ENCODE measurements at places on chromosomes 3 and 15.

DNA sequence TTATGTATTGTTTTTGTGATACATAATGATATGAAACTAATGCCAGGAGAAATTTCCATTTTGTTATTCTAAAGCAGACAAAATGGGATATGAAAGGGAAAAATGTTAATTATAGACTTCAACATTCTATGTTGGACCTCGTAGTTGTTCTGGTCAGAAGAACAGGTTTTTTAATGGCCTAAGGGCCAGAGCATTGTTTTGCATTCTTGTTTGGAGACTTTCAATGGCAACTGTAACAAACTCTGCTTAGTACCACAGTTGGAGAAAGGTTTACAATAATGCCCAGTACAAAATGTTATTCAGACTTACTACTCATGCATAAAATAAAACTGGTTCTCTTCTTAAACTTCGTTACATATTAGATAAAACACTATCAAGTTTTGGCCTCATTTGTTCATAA, 12.2 kb downstream of the PPARG start:
- no peak for DNase-seq

DNA sequence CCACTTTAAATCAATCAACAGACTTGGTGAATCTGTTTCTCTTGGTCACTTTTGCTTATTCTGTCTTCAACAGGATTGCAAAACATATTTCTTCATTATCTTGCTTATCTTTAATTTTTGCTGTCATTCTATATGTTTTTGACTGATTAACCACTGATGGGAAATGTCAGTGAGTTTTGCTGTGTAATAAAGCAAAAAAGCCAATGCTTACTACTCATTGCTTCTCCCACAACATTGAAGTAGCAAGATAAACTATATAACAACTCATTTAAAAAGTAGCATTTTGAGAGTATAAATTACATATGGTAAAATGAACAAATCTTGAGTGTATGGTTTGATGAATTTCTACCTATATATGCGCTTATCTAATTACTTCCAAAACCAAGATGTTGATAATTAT, 892 bp downstream of the CD200R1L start:
- no peak for DNase-seq

DNA sequence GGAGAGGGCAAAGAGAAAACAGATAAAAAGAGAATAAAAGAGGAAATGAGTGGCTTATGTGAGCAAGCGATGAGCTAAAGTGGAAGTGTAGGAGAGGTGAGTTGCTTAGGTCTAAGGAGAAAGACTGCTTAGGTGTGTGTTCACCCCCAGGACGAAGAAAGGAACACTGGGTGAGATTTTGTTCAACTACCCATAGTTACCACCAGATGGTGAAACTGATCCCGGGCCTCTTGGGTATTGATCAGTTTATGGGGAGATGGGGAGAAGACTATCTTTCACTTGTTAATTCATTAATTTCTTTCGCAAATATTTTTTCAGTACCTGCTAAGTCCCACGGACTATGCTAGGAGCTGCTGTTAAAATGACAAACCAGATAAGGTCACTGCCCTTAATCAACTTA, 33.9 kb downstream of the GAP43 start:
- no peak for DNase-seq

DNA sequence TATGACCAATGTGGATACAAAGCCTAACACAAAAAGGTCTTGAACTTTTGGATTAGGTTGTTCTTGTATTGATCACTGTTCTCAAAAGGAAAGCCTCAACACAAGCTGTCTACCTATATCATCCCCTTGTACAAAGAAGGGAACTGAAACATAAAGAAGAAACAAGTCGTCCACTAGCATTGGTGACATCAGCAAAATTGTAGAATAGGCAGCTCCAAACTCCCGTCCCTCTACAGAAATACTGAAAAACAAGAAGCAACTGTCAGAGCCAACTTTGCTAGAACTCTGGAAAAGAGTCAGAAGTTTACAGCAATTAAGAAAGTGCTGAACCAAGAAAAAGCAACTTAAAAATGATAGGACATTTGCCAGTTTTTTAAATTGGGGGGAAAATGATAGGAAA, 7.5 kb upstream of the NR1I2 start:
- DNase-seq, result no peak

- no peak for DNase-seq
Measured at GRCh38 chr15:60191821-60192220, 187.7 kb downstream of the FOXB1 start.

DNA sequence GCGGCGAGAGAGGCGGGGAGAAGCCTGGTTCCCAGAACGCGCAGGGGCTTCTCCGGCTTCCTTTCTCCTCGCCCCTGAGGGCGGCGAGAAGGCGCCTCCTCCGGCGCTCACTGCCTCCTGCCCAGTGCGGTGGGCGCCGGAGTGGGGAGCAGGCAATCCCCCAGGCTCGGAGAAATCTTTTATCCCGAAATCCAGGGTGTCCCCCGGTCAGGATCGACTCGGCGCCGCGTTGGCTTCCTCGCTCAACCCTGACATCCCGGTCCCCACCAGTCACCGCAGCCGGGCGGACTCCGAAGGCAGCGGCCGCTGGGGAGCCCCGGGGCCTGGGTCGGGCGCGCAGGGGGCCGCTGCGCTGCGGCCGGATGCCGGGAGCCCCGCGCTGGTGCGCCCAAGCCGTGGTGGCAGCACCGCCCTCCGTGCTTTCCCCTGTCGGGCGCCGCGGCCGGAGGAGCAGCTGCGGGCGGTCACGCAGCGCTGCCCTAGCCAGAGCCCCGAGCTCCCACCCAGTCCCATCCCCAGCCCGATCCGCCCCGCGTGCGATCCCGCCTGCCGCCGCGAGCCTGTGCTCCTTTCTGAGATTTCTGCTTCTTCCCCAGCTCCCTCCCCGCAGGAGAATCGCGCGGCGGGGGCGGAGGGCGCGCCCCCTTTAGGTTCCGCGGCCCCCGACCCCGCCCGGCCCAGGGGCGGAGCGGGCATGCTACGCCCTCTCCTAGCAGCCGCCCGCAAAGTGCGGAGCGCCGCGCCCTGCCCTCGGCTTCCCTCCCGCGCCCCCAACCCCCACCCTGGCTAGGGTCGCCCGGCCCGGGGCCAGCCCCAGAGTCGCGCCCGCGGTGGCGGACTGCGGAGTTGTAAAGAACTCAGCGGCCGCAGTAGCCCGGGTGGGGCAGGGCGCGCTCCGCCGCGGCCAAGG, 683 bp upstream of the CACNA2D3 start:
- DNase-seq, result no peak

- DNase-seq, result no peak
Measured at GRCh38 chr3:124981472-124981871, 46.9 kb upstream of the MUC13 start.

- no peak for DNase-seq
Measured at GRCh38 chr3:50248387-50248786, 12.4 kb downstream of the GNAI2 start.

DNA sequence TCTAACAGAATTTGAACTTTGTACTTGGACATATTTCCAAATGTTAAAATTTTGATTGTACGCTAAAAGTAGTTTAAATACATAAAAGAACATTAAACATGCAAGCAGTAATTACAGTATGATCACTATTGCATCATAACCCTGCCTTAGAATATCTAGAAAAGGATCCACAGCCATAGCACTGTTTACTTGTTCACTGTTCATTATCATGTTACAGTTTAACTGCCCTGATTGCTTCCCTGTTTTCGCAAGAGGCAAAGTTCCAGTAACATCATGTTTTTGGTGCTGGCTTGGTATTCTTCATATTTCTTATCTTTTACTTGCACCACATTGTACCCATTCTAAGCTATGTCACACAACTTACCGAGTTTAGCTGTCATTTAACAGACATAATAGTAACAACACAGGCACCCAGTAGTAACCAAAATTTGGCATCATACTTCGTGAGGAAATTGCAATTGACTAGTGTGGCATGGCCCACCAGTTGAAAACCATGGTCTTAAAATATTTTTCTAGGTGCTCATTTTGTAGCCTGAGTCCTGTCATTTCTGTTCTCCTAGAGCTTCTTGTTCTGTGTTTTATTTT, 13.3 kb upstream of the TMEM87A start:
- DNase-seq, result no peak

- no peak for DNase-seq
Measured at GRCh38 chr3:2554656-2555055, 456.0 kb downstream of the CNTN4 start.

- DNase-seq, result no peak
Measured at GRCh38 chr15:25175033-25175788, 220.4 kb downstream of the SNRPN start.

GRCh38 chr3:14801668-14802380, 16.9 kb upstream of the FGD5 start:
- no peak for DNase-seq

DNA sequence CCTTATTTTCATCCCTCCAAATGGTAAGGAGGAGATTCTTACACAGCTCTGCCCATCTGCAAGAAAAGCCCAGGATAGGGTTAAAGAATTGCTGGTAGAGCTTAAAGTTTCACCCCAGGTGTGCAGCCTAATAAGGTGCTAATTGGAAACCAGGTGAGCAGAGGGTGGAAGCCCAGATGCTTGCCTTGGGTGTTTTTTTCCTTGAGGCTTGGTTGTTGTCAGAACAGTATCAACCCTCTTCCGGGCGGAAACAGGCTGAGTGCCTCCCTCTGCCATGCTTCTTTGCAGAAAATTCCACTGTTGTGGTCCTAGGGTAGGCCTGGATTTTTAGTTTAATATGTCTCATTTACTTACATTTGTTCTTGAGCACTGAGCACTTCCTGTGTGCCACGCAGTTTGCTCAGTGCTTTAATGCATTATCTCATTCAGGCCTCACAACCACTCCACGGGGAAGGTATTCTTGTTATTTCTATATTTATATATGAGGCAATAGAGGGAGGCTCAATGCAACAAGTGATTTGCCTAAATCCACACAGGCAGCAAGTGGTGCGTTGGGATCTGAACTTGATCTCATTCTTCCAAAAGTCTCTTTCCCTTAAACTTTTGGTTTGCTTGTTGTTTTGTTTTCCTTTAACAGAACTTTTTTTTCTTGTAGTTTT, 115.0 kb upstream of the LRIG1 start:
- DNase-seq, result no peak

DNA sequence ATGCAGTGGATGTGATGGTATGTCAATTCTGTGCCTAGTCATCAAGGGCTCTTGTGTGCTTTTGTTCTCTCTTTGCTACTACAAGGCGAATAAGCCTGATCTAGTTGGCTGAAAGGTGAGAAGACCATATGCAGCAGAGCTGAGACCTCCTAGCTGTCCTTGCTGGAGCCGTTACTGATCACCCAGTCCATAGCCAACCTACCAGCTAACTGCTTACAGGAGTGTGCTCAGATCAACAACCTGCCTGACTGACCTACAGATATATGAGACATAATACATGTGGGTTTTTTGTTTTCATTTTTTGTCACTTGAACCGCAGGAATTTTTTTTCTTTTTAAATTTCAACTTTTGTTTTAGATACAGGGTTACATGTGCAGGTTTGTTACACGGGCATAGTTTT, 22.8 kb downstream of the OXSM start:
- DNase-seq, result no peak

DNA sequence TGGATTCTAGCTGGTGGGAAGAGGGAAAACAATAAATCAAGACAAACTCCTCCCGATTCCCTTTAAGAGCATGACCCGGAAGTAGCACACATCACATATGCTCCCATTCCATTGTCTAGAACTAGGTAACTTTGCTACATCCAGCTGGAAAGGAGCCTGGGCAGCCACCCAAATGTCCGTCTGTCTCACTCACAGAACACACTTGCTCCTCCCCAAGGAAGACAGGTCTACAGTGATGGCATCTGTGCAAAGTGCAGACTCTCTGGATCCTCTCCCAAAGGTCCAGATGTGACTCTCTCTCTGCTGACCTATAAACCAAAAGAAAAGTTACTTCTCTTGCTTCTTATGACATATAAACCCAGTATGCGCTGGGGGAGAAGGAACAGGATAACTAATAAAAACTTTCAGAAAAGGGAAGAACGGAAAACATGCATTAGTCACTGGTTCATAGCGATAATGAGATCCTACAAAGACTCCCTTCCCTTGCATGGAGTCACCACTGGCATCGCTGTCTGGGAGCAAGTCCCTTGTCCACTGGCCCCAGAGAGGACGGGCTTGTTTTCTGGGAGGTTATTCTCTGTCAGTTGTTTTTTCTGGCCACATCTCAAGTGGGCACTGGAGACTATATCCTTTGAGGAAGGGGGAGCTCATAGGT, 29.8 kb upstream of the EPHB3 start:
- no peak for DNase-seq

- no peak for DNase-seq
Measured at GRCh38 chr15:42796955-42797782, 60.2 kb upstream of the CDAN1 start.

- DNase-seq, result no peak
Measured at GRCh38 chr3:46076606-46077005, 49.3 kb upstream of the XCR1 start.

GRCh38 chr3:13513913-13514517, 33.9 kb downstream of the HDAC11 start:
- DNase-seq, result no peak

DNA sequence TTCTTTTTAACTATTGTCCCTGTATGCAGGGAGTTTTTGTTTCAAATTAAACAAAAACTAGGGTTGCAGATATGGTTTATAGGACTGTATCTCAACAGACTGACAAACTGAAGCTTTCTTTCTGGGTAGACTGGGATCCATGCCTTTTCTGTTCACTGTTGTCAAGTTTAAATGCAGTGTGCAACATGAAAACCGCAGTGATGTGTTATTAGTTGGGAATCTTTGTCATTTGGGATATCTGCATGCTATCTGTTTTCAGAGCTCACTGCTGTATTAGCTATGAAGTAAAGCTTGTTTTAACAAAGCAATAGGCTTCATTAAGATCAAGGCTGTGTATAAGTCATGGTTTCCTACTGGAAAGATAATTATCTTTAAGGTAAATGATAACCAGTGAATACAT, 21.4 kb upstream of the MCF2L2 start:
- DNase-seq, result no peak

DNA sequence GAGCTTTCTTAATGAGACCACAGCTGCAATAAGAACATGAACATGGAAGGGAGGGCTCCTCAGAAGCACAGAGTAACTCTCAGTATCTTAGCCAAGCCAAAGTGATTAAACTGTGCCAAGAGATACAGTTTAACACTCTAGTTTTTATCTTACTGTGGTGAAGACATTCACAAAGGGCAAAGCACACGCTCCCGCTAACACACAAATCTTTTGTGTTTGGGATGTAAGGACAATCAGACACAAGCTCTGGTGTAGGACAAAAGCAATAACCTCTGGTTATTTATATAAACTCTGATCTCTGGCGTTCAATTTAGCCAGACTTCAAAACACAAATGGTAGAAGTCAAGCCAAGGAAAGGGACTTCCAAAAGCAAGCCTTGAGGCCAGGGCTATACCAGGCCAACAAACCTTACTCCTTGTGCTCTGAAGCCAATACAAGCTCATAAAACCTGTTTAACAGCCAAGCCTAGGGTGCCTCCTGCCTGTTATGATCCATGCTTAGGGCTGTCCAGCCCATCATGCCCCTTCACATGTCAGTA, 27.8 kb downstream of the DPH3 start:
- no peak for DNase-seq

- no peak for DNase-seq
Measured at GRCh38 chr3:88954853-88955252, 152.6 kb upstream of the EPHA3 start.

DNA sequence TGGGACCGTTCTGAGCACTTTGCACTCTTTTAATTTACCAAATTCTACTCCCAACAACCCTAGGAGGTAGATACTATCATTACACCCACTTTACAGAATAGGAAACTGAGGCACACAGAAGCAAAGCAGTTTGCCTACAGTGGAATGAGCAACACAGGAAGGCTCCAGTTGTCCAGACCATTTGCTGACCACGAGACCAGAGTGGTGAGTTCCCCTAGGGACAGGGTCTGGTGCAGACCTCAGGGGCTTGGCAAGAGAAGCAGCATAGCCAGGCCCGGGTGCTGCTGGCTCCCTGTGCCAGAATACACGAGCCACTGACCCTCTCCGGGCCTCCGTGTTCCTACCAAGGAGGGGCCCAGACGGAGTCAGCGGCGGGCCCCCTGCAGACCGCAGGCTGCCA, 26.5 kb downstream of the PLXND1 start:
- DNase-seq, result no peak
